ENCODE measurements at places on chromosomes 12 and 14.

DNA sequence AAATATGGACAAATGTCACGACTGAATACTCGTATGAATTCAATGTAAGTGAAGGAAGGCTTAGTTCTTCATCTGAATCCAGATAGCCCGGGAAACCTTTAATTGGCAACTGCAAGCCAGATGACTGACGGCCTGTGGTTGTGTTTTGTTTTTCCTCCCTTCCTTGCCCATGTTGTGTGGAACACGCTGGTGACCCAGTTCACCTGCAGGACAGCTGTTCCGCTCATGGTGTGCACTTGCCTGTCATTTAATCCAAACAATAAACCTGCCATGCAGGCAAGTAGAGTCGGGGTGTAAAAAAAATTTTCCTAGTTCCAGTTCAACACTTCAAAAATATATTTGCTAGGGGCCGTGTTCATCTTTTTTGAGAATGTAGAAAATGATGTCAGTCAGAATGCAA lies 88.0 kb downstream of the TMEM132D start:
- no peak for DNase-seq

GRCh38 chr14:88422919-88423650 lies 37.6 kb downstream of the SPATA7 start:
- DNase-seq, result no peak

DNA sequence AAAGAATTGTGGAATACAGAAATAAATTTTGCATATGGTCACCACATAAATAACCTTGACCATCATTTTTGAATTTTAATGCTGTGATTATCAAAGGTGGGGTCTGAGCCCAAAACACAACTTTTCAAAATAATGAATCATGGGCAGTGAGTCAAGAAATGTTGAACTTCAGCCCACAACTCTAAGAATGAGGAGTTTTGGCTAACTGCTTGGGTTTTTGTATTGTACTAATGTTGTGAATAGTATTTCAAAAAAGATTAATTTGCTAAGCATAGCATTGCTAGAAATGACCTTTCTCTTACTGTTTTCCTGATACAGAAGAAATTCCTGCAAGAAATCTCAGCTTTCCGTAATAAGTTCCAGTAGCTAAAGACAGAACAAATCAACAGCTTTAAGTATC lies 24.4 kb upstream of the YARS2 start:
- DNase-seq, result no peak

GRCh38 chr14:78018283-78018682 lies 151.9 kb upstream of the NRXN3 start:
- DNase-seq, result no peak

DNA sequence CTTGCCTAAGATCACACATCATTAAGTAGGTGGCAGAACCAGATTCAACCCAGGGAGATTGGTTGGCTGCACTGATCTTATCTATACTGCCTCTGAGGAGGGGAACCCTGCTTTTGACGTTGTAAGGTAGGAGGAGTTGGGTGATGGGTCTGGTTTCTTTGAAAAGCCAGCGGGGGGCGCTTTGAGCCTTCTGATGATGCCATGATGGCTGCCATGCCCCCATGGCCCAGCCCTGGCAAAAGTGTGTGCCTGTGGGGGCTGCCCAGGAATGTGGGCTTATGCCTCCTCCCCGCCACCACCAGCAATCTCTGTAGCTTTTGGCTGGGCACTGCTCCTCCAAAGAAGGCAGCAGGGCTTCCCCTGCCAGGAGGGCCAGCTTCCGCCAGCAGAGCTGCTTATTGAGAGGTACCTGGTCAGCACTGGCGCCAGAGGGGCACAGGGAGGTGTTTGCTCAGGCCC lies 224.3 kb downstream of the SLC41A2 start:
- DNase-seq, result no peak

Data from activated T-helper 1 cell treated with anti-CD3 and anti-CD28 coated beads, Interleukin-2, amount 50 U/mL, for 16 hours (primary cell).